Globus pallidus (tissue), 1 donor: ENCODE measurements at places on chromosomes 1 and 21.

DNA sequence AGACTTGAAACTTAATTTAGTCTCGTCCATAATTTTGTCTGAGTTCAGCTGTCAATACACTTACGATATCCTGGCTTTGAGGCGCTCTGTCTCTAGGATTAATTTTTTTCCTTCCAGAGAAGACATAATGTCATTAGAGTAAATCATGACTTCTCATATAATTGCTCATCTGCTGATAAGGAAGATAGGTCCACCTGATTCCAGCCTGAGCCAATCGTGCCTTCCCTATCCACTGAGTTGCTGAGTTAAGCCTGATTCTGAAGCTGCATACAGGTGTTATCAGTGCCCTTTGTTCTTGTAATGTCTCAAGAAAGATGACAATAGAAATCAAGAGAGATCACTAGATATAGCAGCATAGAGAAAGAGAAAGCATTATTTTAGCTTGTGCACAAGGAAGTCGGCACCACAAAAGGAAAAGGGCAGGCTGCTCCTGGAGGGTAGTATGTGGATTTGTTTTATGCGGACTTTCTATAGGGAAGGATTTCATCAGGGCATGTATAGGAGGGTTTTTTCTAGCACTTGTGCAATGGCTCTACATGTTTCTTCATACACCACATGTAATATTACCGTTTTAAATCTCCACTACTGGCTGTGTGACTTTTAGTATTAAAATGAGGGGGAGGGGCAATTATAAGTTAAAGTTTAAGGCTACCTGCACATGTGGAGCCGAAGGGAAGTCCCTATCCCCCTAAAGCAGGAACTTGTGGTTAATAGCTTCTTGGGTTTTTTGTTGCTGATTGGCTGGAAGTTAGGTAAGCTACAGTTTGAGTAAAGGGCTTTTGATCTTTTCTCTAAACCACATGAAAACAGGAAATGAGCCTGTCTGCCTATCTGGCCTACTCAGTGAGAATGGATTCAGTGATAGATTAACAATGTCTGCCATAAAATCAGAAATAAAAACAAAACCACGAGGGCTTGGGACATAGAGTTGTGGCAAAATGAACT lies 133.4 kb downstream of the PLPPR5 start:
- peak; percentile 3 for DNase-seq

GRCh38 chr1:200962631-200963030 lies 60.9 kb downstream of the KIF21B start:
- DNase-seq = no peak

- DNase-seq = peak; percentile 97
Measured at GRCh38 chr1:205255941-205256780, 28.4 kb downstream of the TMCC2 start.

DNA sequence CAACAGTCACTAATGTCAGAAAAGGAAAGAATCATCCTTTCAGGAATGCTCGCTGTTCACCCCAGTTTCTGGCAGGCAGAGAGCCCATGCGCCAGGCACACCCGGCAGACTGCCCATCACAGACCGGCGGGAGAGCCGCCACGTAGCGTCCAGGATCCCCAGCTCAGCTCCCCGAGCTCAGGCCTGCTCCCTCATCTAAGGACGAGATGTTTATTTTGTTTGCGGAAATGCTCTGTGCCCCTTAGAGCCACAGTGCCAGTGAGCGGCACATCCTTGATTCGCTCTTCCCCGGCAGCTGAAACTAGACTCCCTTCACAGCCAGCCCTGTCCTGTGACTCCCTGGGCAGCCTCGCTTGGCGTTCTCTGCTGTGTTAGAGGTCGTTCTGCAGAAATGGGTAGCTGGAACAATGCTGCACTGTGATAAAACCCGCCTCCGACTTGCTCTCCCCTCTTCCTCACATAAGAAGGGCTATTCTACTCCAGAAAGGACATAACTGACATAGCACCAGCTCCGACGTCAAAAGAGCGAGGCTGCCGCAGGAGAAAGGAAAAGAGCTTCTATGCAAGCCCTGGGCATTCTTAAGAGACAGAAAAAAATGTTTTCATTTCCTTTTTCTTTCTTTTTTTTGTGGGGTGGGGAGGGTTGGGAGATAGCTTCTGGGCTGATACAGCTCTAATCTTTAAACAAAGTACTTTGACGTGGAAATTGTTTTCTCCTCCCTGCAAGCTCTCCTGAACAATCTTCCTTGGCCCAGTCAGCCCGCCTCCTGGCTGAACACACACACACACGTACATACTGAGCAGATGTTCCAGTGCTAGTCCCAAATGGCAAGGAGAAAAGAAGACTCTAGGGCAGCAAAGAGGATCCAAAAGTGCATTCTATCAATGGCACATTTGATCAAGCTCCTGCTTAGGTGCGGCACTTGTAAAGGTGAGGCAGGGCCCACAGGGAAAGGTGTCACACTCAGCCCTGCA lies 37.2 kb downstream of the MRAP start:
- DNase-seq = peak; percentile 98

- DNase-seq = peak; percentile 27
Measured at GRCh38 chr1:93670141-93670540, 11.5 kb downstream of the BCAR3 start.

DNA sequence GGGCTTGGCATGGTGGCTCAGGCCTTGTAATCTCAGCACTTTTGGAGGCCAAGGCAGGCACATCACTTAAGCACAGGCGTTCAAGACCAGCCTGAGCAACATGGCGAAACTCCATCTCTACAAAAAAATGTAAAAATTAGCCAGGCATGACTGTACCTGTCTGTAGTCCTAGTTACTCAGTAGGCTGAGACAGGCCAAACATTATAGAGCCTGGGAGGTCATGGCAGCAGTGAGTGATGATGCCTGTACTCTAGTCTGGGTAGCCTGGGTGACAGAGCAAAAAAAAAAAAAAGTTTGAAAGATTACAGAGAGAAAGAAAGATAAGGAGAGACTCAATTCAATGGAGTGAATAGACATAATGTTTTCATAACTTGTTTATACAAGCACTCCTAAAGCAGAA lies 556.5 kb upstream of the BRINP3 start:
- no peak for DNase-seq

DNA sequence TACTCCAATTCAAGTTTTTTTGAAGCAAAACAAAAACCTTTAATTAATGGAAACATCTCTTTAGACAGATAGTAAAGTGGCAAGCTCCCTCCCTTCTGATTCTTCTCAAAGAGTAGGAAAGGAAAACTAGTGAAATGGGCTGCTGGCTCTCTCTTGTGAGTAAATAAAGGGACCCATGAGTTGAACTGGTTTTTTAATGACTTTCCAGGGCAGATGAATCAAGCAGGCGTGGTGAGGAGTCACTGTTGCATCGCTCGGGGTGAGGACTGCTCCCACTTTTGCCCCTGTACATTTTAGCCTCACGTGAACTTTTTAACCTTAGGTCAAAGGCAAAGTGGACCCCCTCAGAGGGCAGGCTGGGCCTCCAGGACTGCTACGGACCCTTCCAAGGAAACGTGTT lies 64.8 kb downstream of the ABCA4 start:
- DNase-seq = no peak

DNA sequence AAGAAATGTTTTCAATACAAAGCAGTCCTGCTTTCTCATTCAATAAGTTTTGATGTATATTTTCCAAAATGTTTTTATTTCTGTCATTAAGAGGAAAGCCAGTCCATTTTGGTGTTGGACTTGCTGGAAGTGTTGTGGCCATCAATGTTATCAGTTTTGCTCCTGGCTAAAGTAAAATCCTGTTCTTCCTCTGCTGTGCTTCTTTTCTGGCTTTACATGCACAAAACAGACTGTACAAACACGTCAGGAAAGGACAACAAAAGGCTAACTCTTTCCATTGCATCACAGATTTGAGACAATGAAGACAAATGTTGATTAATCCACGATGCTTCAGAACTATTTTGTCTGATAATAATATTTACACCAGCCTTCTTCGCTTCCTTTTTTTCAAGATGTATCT lies 735.4 kb downstream of the LTN1 start:
- no peak for DNase-seq

- no peak for DNase-seq
Measured at GRCh38 chr1:184610876-184611595, 143.6 kb downstream of the EDEM3 start.

- DNase-seq = no peak
Measured at GRCh38 chr1:32766328-32766972, 50.7 kb downstream of the YARS1 start.

DNA sequence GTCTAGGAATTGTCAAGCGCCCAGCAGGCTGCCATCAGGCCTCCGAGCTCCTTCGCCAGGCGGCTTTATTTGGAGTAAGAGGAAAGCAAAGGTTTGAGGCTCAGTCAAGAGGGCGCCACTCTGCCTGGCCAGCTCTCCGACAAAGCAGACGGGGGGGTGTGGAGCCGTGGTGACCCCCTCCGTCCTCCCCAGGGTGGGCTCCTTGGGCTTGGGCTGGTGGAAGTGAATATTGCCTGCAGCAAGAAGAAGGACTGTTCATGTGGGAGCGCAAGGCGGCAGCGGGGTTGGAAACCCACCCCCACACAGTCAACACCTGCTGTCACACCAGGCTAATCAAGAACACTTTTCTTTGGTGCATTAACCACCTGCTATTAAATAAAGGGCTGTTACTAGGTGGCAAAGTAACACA lies 14.6 kb downstream of the EPHX1 start:
- DNase-seq = no peak

DNA sequence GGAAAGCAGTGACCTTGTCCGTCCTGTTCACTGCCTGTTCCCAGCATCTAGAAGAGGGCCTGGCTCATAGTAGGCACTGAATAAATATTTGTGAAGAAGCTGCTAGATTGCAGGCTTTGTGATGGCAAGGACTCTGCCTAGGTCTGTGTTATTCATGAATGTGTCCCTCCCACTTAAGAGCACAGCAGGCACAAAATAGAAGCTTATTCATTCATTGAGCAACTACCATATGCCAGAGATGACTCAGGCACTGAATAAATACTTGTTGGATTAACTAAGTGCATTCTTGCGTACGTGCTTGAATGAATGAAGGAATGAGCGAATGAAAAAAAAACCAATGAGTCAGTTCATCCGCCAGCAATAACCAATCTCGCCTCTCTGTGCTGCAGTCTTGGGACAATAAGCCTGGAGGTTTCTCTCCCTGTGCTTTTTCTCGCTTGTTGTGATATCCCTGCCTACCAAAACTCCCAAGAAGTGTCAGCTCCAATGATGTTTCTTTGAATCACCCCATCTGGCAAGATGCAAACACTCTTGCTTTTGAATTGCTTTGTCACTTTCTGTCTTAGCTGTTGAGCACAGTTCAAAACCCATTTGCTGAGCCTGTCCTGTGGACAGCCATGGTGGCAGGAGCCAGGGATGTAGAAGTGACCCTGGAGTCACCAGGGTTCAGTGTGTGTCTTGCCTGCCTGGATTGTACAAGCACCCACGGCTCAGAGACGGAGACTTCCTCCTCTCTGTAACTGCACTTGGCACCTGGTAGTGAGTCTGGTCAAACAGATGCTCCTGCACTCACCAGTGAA lies 143.9 kb downstream of the KAZN start:
- DNase-seq = no peak

DNA sequence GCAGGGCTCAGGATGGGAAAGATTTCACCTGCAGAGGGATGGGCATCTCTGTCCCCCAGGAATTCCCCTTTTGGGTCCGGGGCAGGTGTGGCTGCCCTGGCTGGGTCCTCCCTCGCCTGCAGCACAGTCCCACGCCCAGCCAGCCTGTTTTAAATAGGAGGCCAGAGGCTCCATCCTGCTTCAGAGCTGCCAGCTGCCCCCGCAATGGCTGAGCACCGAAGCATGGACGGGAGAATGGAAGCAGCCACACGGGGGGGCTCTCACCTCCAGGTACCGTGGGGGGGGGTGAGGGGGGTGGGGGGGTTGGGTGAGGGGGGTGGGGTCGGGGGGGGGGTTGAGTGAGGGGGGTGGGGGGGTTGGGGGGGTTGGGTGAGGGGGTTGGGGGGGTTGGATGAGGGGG lies 3.6 kb downstream of the SCNN1D start:
- DNase-seq = no peak

GRCh38 chr21:17738176-17738953 lies 80.8 kb downstream of the C21orf91 start:
- DNase-seq = no peak

- no peak for DNase-seq
Measured at GRCh38 chr1:228058949-228059633, 23.4 kb upstream of the ARF1 start.

- no peak for DNase-seq
Measured at GRCh38 chr1:78892260-78892840, 114.2 kb downstream of the ADGRL4 start.

- DNase-seq = no peak
Measured at GRCh38 chr1:194159941-194160340, 973.5 kb upstream of the B3GALT2 start.

- DNase-seq = peak; percentile 72
Measured at GRCh38 chr1:182163821-182164223, 102.3 kb upstream of the ZNF648 start.

DNA sequence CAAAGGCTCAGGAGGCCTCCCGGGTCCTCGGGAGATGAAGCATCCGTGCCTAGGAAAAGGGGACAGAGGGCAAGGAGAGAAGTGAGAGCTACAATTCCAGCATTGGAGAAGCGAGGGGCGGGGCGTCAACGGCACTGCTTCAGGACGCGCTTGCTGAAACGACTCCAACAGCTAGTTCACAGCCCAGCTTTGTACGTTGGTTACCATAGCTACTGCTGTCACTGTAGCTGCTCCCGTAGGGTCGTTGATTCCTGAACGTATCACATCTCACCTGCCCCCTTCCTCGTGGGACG lies 63.1 kb downstream of the TOR1AIP2 start:
- DNase-seq = no peak

GRCh38 chr1:103267266-103267665 lies 158.9 kb upstream of the COL11A1 start:
- no peak for DNase-seq

DNA sequence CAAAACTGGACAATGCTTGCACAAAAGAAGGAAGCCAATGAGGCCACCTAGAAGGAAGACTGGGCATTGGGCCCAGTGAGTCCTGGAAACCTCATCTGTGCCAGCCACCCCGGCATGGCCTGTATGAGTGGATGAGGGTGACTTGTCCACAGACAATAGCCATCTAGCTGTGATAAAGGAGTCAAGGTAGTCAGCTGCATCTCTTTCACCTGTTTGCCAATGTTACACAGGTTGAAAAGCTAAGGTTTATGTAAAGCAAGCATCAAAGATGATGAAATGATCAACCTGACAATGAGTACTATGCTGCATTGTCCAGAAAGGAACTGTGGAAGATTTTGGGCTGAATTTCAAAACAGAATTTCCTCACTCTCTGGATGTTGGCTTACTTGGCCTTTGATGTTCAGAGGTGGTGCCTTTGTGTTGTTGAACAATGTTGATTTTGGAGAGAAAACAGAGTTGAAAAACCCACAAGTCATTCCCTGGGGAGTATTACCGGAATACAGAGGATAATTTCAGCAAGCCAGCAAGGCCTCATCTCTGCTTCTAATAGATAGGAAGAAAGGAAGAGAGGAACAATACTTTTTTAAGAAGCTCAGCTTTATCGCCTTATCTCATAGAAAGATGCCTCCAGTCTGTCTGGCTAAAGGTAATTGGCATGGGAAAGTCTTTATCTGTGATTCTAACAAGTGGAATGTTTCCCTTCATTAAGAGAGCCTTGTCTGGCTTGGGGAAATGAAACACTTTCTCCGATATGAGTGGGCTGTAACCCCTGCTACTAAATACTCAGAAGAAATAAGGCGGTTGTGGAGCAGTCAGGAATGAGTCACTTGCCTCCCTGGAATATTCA lies 11.4 kb upstream of the SELE start:
- DNase-seq = peak; percentile 2

GRCh38 chr1:167587872-167588271 lies 34.3 kb upstream of the CREG1 start:
- no peak for DNase-seq
